Fibroblast of skin of left quadriceps (primary cell): ENCODE measurements at places on chromosomes 12 and 14.
A peak's percentile ranks its signal among the peaks of the same experiment; 100 is the strongest.

- no peak for DNase-seq
These were observed 188.7 kb upstream of the TMEM260 start for GRCh38 chr14:56390859-56391258.

- peak; percentile 78 for DNase-seq
These were observed 50.1 kb upstream of the STK38L start for GRCh38 chr12:27193854-27194544.

DNA sequence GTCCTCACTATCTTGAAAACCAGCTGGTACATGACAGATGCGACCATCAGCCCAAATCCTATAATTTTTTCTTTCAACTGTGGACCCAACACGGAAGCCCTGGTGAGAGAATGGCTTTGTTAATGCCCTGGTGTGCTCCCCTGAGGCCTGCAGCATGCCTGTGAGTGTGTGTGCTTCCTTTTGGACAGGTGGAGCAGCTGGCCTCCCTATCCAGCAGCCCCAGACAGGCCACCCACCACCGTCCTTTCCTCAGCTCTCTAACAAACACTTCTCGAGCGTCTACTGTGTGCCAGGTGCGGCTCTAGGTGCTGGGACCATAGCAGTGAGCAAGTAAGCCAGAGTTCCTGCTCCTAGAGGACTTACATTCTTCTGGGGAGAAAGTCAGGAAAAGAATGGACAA, 78.9 kb upstream of the GZMB start:
- DNase-seq: no peak

GRCh38 chr14:71498212-71498611, 434.0 kb upstream of the RGS6 start:
- peak; percentile 49 for DNase-seq

DNA sequence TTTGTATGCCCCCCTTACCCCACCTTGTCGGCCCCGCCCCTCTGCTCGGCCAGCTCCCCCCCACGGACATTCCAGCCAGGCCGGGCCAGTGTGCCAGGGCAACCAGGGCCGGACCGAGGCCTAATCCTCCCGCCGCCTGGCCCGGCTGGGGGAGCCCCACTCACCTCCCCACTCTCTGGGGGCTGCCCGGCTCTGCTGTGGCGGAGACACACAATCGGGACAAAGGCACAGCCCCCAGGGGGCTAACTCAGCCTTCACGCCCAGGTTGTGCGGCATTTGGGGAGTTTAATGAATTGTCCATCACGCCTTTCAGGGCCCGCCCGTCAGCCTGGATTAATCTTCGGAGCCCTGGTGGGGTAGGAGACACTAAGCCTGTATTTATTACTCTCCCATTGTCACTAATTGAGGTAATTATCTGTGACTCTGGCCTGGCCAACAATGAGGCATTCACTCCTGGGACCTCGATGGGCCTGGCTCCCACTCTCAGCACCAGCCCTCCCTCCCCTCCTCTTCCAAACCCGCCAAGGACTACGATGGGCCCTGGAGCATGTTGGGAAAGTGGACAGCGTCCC, 8.7 kb downstream of the WNT1 start:
- no peak for DNase-seq

DNA sequence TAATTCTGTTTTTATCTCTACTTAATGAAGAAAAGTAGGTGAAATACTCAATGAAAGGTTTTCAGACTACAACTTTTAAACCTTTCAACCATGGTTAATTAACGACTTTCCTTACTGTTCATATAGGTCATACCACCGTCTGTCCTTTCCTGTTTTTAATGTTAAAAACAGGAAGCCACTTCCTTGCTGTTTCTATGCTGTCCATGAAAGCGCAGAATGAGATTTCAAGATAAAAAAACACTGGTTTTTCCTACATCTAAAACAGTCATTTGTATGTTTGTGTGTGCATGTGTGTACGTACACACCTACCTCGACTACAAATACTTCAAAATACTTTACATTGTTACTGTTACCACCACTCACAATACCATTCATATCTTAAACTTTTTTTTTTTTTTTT, 27.3 kb downstream of the SPTLC2 start:
- DNase-seq: no peak

DNA sequence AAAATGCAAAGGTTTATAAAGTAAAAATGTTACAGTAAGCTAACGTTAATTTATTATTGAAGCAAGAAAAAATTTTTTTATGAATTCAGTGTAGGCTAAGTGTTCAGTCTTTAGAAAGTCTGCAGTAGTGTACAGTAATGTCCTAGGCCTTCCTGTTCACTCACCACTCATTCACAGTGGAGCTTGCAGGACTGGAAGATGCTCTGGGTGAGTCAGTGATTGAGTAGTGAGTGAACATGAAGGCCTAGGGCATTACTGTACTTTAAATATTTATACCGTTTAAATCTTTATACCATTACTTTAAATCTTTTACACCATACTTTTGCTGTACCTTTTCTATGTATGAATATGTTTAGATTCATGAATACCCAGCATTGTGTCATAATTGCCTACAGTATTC, 120.3 kb upstream of the SLC38A4 start:
- no peak for DNase-seq

GRCh38 chr14:100330388-100330931, 7.3 kb downstream of the SLC25A47 start:
- DNase-seq: no peak

GRCh38 chr14:67331368-67332125, 28.1 kb downstream of the ATP6V1D start:
- DNase-seq: no peak

- no peak for DNase-seq
These were observed 2.3 kb upstream of the NOP2 start for GRCh38 chr12:6570264-6570887.

- DNase-seq: no peak
These were observed 5.6 kb downstream of the TCTN1 start for GRCh38 chr12:110619534-110619953.

DNA sequence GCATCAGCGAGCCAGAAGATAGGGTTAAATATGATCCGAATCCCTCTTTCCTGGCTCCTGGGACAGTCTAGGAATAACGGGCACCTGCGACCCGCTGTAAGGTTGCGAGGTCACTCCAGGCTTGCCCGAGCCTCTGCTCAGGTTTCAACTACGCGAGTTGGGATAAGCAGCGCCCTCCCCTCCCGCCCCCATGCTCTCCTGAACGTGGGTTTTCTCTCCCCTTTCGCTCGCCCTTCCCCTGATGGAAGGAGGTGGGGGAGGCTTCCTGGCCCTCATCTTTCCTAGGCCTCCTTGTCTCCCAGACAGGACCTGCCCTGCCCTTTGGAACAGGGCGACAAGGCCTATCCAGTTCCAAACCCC, 753 bp upstream of the ATP5MC2 start:
- no peak for DNase-seq

- no peak for DNase-seq
These were observed 231.4 kb downstream of the PCNX1 start for GRCh38 chr14:71138448-71139293.

GRCh38 chr12:13386323-13387039, 190.0 kb downstream of the EMP1 start:
- DNase-seq: no peak

GRCh38 chr14:55451398-55451797, 11.0 kb upstream of the TBPL2 start:
- DNase-seq: no peak

- DNase-seq: no peak
These were observed 68.0 kb upstream of the MAX start for GRCh38 chr14:65170318-65170717.

DNA sequence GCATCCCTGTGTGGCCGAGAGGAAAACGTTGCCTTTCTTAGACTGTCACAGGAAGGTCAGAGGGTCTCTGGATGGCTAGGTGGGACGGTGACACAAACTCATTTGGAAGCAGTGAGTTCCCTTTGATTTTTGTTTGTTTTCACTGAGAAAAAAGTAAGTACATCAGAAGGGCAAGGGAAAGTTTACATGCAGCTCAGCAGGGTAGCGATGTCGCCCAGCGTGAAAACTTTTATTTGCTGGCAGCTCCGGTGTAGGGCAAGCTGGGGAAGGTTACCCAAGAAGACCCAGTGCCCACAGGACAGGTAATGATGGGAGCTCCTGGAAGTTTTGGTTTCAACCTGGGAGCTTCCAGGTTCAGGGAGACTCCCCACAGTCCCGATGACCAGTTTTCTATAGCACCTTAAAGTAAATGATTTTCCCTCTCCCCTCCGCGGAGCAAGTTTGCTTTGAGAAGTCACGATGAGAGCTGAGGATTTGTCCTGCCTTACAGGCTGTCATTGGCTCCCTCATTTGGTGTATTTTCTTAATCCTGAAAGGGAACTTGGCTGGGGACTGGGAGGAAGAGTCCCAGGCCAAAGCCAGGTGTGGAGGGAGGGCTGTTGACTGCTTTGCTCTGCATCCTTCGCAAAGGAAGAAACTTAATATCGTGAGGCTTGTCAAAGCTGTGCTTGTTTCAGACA, 64.7 kb upstream of the ESRRB start:
- DNase-seq: no peak

- DNase-seq: no peak
These were observed 31.3 kb upstream of the TMEM263 start for GRCh38 chr12:106924268-106924861.
